ENCODE measurements at places on chromosomes 16 and 17. TPM values are rescaled to one million over a fixed set of nuclear protein-coding genes. Genes with fewer than 3 reads are reported as not detected.
A peak's percentile ranks its signal among the peaks of the same experiment; 100 is the strongest.

CMTM2 gene
- not detected for total RNA-seq

ZSCAN10 gene
- not detected for total RNA-seq

DNA sequence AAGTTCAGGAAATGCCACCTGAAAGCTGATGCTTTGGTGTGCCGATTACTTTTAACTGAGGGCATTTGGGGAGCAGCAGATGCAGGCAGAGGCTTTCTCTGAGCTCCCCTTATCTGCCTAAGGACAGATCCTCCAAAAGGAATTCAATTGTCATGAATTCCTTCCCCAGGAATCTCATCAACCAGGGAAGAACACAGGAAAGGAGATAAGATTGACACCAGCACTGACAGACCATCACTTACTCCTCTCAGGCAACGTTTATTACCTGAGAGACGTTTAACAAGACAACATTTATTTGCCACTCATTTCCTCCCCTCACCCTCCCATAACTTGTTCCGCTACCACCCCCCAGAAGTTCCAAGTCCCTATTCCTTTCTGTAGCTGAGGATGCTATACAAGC, 17.6 kb upstream of the CDRT4 start:
- DNase-seq, result no peak

GRCh38 chr16:3597226-3597625, 14.2 kb downstream of the SLX4 start:
- DNase-seq, result no peak

DNA sequence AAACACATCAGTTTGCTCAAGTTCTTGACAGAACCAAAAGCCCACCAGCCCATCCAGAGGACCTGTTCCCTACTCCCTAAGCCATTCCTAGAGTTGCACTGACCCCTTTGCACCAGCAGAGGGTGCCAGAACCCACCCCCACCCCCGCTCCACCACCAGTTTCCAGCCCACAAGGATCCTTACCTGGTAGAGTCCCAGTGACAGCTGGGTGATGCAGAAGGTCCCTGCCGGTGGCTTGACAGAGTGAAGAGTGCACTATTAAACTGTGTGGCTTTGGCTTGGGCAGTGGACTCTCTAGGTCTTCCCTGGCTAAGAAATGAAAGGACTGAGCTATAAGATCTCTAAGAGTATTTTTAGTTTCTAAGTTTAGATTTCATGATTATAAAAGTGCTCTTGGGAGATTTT, 73.3 kb upstream of the MTMR4 start:
- peak; percentile 76 for DNase-seq
